Midbrain (tissue), 1 donor: ENCODE measurements at places on chromosomes 7 and 10.

- no peak for DNase-seq
These were observed 1.9 kb downstream of the INA start for GRCh38 chr10:103278862-103279298.

GRCh38 chr10:10891124-10892082 lies 126.3 kb upstream of the CELF2 start:
- no peak for DNase-seq

DNA sequence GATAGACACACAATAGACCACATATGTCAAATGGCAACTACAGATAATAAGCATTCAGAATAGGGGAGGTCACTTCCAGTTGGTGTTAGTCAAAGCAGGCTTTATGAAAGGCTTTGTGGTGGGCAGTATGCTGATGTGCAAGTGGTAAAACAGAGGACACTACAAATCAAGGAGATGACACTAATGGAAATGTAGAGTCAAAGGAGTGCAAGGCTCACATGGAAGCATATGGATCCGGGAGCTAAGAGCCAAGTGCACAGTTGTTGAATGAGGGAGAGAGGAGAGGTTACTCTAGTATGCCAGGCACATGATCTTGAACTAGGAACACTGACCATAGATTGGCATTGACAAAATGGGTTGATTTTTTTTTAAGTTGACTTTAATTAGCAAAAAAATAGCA lies 62.7 kb downstream of the GRM3 start:
- no peak for DNase-seq

GRCh38 chr7:10708447-10708846 lies 265.2 kb upstream of the PHF14 start:
- peak; percentile 4 for DNase-seq

DNA sequence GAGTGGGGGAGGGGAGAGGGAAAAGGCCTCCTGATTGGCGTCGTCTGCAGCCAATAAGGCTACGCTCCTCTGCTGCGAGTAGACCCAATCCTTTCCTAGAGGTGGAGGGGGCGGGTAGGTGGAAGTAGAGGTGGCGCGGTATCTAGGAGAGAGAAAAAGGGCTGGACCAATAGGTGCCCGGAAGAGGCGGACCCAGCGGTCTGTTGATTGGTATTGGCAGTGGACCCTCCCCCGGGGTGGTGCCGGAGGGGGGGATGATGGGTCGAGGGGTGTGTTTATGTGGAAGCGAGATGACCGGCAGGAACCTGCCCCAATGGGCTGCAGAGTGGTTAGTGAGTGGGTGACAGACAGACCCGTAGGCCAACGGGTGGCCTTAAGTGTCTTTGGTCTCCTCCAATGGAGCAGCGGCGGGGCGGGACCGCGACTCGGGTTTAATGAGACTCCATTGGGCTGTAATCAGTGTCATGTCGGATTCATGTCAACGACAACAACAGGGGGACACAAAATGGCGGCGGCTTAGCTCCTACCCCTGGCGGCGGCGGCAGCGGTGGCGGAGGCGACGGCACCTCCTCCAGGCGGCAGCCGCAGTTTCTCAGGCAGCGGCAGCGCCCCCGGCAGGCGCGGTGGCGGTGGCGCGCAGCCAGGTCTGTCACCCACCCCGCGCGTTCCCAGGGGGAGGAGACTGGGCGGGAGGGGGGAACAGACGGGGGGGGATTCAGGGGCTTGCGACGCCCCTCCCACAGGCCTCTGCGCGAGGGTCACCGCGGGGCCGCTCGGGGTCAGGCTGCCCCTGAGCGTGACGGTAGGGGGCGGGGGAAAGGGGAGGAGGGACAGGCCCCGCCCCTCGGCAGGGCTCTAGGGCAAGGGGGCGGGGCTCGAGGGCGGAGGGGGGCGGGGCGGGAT lies at the start of gene KAT6B:
Gene KAT6B, plus strand, starts transcription at position 459 of the 903 bp plus-strand sequence. CDS start 16,258 bp downstream, outside the sequence.
- peak; percentile 100 for DNase-seq

DNA sequence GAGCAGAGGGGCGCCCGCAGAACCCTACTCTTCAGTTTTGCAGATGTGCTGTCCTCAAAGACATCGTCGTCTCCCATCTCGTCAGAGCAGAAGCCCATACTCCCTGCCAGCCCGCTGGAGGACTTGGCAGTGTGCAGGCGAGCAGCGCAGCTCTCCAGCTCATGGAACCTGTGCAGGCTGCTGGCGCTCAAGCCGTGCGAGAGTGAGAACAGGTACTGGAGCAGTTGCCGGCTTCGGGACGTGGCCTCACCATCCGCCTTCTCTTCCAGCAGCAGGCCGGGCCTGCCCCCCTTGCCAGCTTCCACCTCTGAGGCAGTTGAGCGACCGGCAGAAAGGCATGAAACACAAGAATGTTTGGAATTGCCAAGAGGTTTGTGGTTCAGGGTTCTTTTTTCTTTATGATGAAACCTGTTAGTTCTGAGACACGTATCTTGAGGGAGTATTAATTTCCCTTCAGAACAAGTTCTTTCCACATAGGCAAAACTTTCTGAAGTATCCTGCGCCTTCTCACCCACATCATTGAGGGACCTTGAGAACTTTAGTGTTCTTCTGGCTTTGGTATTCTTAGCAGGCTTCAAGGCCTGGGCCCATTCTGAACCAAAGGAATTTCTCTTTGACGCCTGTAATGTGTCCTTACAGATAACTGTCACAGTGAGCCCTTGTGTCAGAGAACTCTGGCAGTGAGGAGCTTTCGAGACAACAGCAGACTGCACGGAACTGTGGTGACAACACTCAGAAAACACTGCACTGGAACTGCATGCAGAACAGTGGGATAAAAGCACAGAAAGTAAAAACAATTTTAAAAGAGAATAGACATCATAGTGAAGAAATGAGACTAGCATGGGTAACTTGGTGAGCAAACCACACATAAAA lies 89.5 kb downstream of the ALOX5 start:
- no peak for DNase-seq

DNA sequence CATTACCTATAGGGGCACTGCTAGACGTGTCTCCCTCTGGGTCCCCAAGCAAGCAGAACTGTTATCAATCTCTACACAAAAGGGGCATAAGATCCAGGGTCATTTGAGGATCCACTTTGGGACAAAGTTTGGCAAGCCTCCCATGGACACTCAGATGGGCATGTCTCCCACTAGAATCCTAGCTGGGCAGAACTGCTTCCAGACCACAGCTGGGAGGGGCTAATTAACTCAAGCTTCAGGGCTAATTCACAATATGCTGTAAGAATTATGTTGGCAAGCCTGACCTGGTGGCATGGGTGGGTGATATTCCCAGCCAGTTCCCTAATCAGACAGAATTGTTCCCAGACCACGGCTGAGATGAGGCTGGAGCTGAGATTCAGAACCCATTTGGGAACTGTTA lies 738.4 kb upstream of the FZD8 start:
- no peak for DNase-seq

DNA sequence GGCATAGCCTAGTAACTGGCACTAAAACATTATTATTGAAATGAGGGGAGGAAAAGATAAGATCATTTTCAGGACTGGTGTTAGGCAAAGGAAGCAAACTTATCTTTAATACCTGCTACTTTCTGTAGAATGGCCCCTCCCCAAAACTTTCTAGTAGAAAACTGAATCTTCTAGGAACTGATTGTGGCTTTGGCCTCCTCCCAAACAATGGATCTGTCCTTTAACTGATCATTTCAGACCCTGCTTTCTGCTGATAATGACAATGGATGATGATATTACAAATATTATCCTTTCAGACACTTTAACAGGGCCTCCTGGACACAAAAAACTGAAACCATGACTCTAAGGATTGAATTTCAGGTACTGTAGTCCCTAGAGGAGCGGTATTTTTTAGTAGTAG lies 55.1 kb downstream of the EZH2 start:
- DNase-seq: no peak

GRCh38 chr7:131546583-131547141 lies 9.8 kb downstream of the PODXL start:
- no peak for DNase-seq

DNA sequence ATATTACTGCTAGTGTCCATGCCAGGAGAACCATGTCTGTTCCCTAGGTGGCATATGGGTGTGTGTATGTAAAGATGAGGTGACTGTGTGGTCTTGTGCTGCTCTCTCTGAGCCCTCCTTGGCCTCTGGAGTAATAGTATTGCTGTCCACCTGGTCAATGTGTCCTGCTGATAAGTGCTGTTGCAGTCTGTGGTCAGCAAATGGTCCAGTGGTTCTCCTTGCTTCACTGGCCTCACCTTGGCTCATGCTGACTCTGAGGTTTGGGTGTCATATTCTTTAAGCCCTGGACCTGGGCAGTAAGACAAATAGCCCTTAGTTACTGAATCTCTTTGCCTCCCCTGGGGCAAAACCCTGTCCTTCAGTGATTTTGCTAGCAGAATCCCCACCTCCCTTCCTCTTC lies 56.8 kb downstream of the TPST1 start:
- no peak for DNase-seq

GRCh38 chr10:55168343-55168742 lies 367.3 kb upstream of the PCDH15 start:
- no peak for DNase-seq

DNA sequence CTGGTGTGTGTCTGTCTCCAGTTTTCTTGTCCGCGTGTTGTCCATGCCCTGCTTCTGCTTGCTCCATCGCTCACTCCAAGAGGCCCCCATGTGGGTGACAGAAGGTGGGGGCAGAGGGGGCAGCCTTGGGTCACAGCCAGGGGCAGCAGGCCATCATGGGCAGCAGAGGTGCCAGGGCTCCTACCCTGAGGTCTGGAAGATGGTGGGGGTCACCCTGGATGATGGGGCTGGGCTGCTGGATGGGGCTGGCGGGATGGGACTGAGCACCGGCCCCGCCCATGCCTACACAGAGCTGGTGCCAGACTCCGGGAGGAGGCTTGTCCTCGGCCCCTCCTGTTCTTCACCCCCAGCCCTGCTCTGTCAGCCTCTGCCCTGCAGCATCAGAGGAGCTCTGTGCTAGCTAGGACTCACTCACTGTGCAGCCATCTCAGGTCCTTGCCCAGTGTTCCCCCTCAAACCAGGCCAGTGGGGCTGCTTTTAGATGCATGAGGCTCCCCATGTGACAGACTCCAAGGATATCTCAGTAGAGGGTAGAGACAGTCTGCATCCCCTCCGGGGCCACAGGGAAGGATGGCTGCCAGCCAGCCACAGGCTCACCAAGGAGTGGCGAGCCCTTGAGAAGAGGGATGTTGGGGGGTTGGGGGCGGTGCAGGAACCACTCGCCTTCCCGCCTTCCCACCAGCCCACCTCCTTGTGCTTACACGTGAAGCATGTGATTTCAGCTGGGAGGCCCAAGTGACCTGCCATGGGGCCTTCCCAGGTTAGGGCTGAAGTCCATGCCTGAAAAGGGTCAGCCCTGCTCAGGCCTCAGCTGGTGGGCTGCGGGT lies 35.5 kb upstream of the PPIF start:
- peak; percentile 46 for DNase-seq

GRCh38 chr7:146116521-146117222 lies at the start of gene CNTNAP2:
Gene CNTNAP2 (plus strand): TSS chr7:146116801. CDS start chr7:146116877, 76 bp downstream.
- peak; percentile 10 for DNase-seq
